ENCODE measurements at places on chromosomes 1 and 21.

GRCh38 chr1:20511518-20512428 lies 3.8 kb upstream of the MUL1 start:
- no peak for DNase-seq

- no peak for DNase-seq
These were observed 6.6 kb downstream of the GOLT1A start for GRCh38 chr1:204207136-204207616.

DNA sequence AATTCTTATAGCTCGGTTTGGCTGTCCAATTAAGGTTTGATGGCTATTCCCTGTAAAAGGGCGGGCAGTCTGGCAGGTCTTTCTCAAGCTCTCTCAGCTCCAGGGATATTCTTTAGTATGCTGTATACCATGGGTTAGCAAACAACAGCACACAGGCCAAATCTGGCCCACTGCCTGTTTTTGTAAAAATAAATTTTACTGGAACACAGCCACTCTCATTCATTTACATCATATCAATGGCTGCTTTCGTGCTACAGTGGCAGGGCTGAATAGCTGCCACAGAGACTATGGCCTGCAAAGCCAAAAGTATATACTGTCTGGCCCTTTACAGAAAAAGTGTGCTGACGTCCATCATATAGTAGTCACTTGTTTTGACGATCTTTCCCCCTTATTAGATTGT lies 32.0 kb downstream of the MACO1 start:
- no peak for DNase-seq

GRCh38 chr1:9422911-9423505 lies 116.3 kb upstream of the SLC25A33 start:
- DNase-seq, result no peak

DNA sequence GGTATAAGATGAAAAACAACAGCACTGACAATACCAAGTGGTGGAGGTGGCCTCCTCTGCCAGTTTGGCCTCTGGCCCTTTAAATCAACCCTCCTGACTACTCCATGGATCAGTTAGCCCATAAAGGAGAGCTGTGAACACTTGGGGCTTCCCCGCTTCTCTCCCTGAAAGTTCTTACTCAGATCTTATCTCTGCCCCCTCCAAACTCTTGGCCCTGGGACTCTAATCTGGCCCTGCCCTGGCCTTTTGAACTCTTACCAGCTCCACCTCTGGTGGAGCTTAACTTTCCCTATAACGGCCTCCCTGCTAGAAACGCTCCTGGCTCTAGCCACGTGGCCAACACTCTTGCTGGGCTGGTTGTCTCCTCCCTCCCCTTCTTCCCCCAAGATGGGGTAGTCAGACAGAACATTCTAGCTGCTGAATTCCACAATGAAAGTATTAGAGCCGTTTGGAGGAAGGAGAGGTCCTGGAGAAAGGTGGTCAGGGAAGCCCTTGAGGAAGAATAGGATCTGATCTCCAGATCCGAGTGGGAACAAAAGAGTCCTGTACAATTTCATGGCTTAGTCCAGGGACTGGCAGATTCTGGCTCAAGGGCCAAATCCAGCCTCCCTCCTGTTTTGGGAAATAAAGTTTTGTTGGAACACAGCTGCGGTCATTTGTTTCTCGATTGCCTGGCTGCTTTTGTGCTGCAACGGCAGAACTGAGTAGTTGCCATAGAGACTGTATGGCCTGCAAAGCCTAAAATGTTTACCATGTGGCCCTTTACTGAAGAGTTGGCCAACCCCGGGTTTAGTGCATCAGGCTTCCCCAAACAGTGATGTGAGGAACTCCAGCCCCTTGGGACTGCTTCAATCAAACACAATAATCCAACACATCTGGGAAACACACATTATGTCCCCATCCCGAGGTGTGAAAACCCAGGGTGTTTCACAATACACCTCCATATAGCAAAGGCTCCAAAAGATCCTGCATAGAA lies 9.5 kb upstream of the PIGR start:
- no peak for DNase-seq

DNA sequence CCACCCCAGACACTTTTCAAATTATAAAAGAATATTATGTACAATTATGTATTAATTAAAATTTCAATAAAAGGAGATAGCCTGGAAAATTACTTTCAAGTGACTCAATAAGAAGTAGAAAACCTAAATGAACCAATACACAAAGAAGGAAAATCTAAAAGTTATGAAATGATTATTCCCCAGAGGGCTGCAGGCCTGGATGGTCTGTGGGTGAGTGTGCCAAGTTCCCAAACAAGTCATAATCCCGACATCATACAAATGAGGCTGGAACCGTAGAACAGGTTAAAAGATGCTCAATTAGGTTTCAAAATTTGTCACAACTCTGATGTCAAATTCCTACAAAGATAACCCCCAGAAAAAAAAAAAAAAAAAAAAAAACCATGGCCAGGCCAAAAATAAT lies 12.7 kb downstream of the SPATC1L start:
- no peak for DNase-seq

DNA sequence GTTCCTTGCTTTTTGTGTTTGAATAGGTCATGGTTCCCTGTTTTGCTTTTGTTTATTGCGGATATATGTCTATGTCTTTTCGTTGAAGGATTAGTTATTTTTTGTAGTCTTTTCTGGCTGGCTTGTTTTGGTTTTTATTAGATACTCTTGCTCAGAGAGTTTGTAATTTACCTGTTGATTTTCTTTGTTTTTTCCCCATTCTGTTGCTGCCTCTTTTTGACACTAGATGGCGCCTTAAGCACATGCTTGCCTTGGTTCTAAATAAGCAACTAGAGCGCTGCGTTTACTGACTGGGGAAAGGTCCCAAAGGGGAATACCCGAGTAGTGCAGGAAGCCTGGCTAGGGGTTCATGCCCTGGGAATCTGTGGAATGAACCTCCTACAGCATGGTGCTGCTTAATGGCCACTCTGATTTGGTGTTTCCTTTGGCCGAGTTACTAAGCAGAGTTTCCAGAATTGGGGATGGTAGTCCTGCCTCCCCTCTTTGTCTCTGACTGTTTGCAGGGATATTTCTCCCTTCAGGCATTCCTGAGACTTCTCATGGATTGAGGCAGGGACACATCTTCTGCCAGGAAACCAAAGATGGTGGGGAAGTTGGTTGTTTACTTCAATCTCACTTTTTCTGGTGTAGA lies 143.2 kb downstream of the PTPRU start:
- no peak for DNase-seq

DNA sequence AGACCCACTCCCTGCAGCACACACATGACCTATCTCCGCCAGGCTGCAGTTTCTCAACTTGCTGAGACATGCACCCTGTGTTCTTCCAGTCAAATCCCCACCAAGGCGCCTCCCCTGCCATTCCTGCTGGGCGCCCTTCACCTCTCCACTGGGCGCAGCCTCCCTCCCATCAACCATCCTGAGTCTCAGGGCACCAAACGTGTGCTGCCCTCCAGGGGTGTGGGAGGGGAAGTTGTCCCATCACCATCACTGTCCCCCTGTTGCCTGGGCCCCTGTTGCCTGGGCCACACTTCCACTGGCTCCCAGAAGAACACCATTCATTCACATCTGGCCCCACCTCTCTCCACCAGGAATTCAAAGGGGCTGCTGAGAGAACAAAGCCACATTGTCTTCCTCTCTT lies 44.9 kb upstream of the EFHD2 start:
- no peak for DNase-seq
